Vagina (tissue), 2 donors: ENCODE measurements at places on chromosomes 6 and 20.
A peak's percentile ranks its signal among the peaks of the same experiment; 100 is the strongest.

- H3K27me3 ChIP-seq, result no peaks in the 10 kb centered on the region
- H3K27ac ChIP-seq, result peak within 1 kb of the TSS; percentile 91
- H3K4me1 ChIP-seq, result peaks cover 16% of the 10 kb centered on the region
- H3K4me3 ChIP-seq, result peak within 1 kb of the TSS; percentile 81
- H3K36me3 ChIP-seq, result no peaks in the 10 kb centered on the region
These were observed at the start of gene CGAS for GRCh38 chr6:73452107-73452461. TSS of gene CGAS (minus strand) at chr6:73452297. CDS start at chr6:73452181, 116 bp downstream.

- H3K4me3 ChIP-seq, result peak overlapping the region; percentile 91
- no peaks in the 10 kb centered on the region for H3K27me3 ChIP-seq
- no peak for DNase-seq
- peak overlapping the region; percentile 97 for H3K27ac ChIP-seq
- H3K4me1 ChIP-seq, result peaks cover 40% of the 10 kb centered on the region
These were observed 1.0 kb upstream of the SPATA2 start for GRCh38 chr20:49916146-49917002.

DNA sequence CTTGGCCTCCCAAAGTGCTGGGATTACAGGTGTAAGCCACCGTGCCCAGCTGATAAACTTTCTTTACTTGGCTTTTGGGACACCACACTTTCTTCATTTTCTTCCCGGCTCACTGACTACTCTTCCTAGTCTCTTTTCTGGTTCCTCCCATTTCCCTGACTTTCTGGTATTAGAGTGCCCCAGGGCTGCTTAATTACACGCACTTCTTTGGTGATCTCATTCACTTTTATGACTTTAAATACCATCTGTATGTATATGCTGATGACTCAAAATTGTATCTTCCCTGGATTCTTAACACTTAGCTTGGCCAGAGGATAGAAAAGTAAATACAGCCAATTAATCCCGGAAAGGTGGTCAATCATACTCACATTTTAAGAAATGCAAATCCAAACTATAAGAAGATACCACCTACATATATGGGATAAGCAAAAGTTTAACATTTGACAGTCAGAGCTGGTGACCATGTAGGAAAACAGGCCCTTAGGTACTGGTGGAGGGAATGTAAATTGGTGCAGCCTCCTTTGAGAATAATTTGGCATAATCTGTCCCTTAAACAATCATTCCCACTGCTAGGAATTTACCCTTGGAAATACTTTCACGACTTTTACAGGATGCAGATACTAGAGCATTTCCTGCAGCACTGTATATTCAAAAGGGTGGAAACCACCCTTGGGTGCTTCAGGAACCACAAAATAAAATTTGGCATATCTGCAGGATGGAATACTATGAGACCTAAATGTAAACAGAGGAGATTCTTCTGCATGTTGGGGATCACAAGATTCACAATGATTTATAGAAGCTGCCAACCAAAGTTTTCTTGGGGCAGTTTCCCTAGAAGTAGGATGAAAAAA lies 9.4 kb upstream of the NANP start:
- H3K36me3 ChIP-seq, result peaks cover 17% of the 10 kb centered on the region
- no peak overlapping the region for H3K27ac ChIP-seq
- H3K4me1 ChIP-seq, result no peaks in the 10 kb centered on the region
- H3K4me3 ChIP-seq, result no peak overlapping the region
- no peaks in the 10 kb centered on the region for H3K27me3 ChIP-seq
- DNase-seq, result no peak

GRCh38 chr6:80251321-80251720 lies 144.8 kb downstream of the BCKDHB start:
- no peaks in the 10 kb centered on the region for H3K4me1 ChIP-seq
- no peak for DNase-seq
- H3K27ac ChIP-seq, result no peak overlapping the region
- H3K36me3 ChIP-seq, result no peaks in the 10 kb centered on the region
- H3K27me3 ChIP-seq, result no peaks in the 10 kb centered on the region

- no peak overlapping the region for H3K4me3 ChIP-seq
- H3K4me1 ChIP-seq, result no peaks in the 10 kb centered on the region
- no peak for DNase-seq
- no peaks in the 10 kb centered on the region for H3K27me3 ChIP-seq
These were observed 141.1 kb upstream of the SLC24A3 start for GRCh38 chr20:19071446-19071725.

DNA sequence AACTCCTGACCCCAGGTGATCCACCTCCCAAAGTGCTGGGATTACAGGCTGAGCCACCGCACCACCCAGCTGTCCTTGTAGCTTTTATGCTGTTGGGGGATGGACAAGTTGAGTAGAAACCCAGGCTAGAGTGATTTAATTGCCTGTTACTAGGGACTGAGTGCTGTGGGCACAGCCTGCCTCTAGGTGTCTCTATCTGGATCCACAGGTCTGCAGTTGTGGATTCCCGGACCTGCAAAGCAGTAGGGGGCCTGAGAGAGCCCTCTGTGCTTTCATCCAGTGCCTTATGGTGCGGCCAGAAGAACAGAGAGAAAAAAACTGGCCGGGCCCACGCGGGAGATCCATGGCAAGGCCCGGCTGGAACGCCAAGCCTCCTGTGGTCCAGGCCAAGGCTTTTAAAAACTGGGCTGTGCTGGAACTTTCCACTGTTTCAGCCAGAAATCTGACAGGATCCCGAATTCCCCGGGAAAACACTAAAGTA lies 5.2 kb downstream of the SIRPA start:
- H3K4me3 ChIP-seq, result no peak overlapping the region
- no peak for DNase-seq

DNA sequence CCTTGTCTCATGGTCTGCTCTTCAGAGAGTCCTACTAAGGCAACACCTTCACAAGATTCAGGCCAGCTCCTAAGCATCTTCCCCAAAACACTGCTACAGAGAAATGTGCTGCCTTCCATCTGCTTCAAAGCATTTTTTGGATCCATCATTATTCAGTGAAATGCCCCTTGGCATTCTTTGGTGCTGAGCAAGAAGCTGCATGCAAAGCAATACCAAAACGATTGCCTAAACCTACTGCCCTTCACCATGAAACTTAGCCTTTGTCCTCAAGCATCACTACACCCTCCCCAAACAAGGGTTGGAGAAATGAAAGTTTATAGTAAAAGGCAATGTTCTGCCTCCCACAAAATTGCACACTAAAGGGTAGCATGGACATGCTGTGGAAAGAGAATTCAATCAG lies 93.5 kb downstream of the SNAP25 start:
- H3K27ac ChIP-seq, result no peak overlapping the region
- no peak overlapping the region for H3K4me3 ChIP-seq
- H3K4me1 ChIP-seq, result no peaks in the 10 kb centered on the region
- DNase-seq, result no peak
- no peaks in the 10 kb centered on the region for H3K27me3 ChIP-seq
- H3K36me3 ChIP-seq, result no peaks in the 10 kb centered on the region

DNA sequence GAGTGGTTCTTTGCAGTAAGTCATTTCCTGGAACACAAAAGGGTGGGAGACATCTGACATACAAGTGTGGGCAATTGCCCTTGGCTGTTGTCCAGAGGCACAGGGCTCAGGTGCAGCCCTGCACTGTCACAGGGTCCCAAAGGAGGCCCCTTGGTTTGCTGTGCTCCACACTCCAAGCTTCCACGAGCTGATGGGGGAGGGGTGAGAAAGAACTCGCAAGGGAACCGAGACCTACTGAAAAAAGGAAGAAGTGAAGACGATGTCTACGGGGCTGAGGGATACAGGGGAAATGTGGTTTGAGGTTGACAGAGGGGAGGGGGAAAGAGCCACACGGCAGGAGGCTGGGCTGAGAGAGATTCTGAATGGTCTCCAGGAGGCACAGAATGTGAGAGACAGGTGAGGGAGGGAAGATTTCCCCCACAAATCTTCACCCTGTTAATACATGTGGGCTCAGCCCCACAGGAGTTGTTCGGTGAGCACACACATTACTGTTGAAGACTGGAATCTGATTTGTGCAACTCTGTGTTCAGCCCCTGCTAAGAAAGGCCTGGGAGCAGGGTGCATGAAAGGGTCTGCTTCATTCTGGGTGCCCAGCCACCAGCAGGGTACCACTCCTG lies 123.4 kb downstream of the LY86 start:
- DNase-seq, result no peak
- peak overlapping the region; percentile 43 for H3K27ac ChIP-seq
- H3K4me3 ChIP-seq, result no peak overlapping the region

DNA sequence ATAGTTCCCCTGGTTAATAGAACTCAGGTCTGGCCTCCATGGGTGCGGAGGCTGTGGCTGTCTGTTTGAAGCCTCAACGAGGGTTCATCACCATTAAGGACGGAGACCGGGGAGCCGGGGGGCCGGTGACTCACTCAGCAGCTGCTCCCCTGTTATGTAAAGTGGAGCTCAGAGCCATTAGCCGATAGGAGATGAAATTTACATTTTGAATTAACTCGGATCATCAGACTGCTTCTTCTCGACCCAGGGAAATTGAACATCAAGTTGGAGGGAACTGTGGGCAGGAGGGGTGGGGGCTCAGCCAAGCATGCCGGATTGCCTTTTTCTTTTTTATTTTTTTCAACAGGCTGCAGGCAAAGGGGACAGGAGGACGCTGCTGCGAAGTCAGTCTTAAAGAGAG lies 12.3 kb downstream of the PCK1 start:
- DNase-seq, result no peak
- no peaks in the 10 kb centered on the region for H3K27me3 ChIP-seq
- H3K4me1 ChIP-seq, result no peaks in the 10 kb centered on the region
- no peak overlapping the region for H3K4me3 ChIP-seq
- no peaks in the 10 kb centered on the region for H3K36me3 ChIP-seq

DNA sequence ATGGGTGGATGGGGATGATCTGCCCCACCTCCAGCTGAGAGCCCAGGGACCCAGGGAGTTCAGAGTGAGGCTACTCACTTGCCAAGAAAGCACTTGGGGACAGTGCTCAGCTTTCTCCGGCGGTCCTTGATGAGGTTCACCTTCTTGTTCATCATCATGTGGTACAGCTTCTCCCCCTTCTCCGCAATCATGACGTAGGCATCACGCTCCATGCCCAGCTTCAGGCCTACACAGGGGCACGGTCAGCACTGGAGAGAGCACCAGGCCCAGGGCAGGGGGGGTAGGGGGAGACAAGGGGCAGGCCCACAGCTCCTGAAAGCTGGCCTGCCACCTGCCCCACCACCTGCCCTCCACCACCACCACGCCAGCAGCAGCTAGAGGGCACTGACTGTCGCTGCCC lies 139.2 kb downstream of the PREX1 start:
- no peaks in the 10 kb centered on the region for H3K36me3 ChIP-seq
- no peak overlapping the region for H3K4me3 ChIP-seq
- no peak overlapping the region for H3K27ac ChIP-seq
- H3K27me3 ChIP-seq, result no peaks in the 10 kb centered on the region

GRCh38 chr20:39822667-39823066 lies 860.5 kb downstream of the DHX35 start:
- H3K27me3 ChIP-seq, result no peaks in the 10 kb centered on the region
- no peak overlapping the region for H3K27ac ChIP-seq
- H3K36me3 ChIP-seq, result no peaks in the 10 kb centered on the region
- no peak overlapping the region for H3K4me3 ChIP-seq
- peaks cover 6% of the 10 kb centered on the region for H3K4me1 ChIP-seq

DNA sequence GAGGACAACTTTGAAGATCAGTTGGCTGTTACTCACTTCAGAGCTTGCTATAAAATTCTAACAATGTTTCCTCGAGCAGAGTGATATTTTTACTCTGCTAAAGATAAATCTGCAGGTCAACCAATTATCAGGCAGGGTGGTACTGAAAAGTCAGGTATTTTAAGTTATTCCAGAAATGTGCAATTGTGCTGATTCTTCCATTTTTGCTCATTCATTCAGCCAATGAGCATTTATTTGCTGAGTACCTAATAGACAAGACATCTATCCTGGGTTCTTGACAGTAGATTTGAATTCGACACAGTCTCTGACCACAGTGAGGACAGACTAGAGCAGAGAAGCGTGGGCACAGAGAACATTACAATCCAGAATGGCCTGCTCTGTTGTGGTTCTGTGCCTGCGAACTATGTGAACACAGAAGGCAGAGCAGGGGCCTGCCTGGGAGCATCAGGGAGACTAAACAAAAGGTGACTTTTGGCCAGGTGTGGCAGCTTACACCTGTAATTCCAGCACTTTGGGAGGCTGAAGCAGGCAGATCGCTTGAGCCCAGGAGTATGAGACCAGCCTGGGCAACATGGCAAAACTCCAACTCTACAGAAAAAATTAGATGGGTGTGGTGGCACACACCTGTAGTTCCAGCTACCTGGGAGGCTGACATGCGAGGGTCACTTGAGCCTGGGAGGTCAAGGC lies 14.8 kb downstream of the TPMT start:
- DNase-seq, result no peak
- no peak overlapping the region for H3K4me3 ChIP-seq
- H3K36me3 ChIP-seq, result peaks cover 36% of the 10 kb centered on the region
- H3K27ac ChIP-seq, result no peak overlapping the region
- H3K4me1 ChIP-seq, result no peaks in the 10 kb centered on the region

DNA sequence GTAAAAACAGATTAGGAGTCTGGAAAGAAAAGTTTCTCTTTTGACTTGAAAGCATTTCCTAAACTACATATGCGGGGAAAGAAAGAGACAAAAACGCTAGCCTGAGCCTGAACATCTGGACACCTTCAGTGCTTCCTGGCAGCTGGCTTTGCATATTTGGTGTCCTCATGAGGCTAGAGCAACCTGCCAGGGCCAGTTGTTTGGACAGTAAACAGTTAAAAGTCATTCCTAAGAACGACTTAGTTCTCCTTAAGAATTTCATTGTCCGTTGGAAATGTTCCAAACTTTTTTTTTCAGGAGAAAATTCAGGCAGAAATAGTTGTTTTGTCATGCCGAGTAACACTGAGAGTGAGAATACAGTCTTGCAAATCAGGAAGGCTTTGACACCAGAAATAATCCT lies 199.8 kb downstream of the SMOC2 start:
- no peaks in the 10 kb centered on the region for H3K27me3 ChIP-seq
- no peaks in the 10 kb centered on the region for H3K36me3 ChIP-seq

DNA sequence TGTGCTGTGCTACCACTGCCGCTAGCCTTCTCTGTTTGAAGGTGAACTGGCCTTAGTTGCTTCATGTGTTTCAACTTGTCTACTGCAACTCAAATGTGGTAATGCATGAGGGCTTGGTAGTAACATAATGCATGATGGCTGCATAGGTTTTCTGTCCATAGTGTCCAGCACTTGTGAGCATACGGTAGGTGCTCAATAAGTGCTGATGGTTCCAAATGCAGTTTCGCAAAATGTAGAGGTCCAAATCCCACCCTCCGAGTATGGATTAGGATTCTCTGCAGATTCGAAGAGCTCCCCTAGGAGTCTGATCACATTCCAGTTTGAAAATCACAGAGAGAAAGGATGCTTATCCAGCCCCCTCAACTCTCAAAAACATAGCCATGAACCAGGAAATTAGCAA lies 64.2 kb downstream of the FGD2 start:
- H3K36me3 ChIP-seq, result no peaks in the 10 kb centered on the region
- DNase-seq, result no peak
- no peak overlapping the region for H3K27ac ChIP-seq
- H3K4me3 ChIP-seq, result no peak overlapping the region
- peaks cover 6% of the 10 kb centered on the region for H3K4me1 ChIP-seq
- H3K27me3 ChIP-seq, result no peaks in the 10 kb centered on the region

GRCh38 chr20:25042531-25043498 lies 15.1 kb downstream of the ACSS1 start:
- peaks cover 89% of the 10 kb centered on the region for H3K4me1 ChIP-seq
- no peak overlapping the region for H3K4me3 ChIP-seq
- no peaks in the 10 kb centered on the region for H3K27me3 ChIP-seq
- no peak for DNase-seq
